ENCODE measurements at places on chromosomes 12 and 14.

DNA sequence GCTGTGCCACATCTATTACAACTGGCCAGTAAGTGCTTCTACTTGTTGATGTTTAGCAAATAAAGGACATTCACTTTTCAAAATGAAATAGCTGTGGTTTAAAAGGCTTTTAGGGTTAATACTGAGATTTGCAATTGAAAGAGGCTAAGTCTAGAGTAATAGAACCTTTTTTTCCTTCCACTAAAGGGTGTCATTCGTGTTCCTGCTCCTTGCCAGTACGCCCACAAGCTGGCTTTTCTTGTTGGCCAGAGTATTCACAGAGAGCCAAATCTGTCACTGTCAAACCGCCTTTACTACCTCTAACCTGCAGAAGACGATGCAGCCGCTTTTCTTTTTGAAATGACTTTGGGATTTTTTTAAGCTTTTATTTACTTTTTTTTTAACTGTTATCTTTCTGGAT, 33.6 kb downstream of the PIWIL1 start:
- no peak for DNase-seq

- DNase-seq, result no peak
These were observed 358.9 kb downstream of the NPAS3 start for GRCh38 chr14:33297565-33297964.

GRCh38 chr12:65419284-65420072, 141.0 kb downstream of the MSRB3 start:
- no peak for DNase-seq

DNA sequence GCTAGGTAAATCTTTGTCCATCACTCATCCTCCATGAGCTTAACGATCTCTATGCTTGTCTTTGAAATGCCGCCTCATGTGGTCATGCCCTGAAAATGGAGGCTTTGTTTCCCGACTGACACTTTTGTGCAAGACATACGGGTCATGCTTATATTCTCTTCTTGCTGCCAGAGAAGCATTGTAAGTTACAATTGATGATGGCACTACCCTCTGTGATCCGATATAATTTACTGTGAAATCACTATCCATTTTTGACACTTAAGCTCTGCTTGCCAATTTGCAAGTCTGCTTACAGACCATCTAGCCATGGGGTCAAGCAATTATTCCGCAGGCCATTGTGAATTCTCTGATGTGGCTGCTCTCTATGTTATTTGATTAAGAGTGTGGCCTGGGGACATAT, 650.0 kb downstream of the FLRT2 start:
- DNase-seq, result no peak

- no peak for DNase-seq
These were observed 53.6 kb downstream of the C12orf42 start for GRCh38 chr12:103442182-103442555.

DNA sequence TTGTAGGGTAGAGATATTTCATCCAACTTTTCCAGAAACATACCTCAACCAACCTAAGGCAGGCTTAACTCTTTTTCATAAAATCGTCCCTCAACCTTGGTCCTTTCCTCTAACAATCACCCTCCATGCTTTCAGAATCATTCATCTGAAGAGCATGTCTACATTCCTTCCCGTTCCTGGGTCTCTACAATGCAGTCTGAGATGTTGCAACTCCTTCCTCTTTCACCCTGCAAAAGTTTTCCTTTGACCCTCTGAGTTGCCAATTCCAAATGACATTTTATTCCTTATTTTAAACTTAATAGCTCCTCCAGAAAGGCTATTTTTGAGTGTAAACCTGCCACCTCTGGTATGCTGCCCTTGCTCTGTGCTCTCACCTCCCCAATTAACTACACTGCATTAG, 16.7 kb downstream of the SLC7A7 start:
- peak; percentile 26 for DNase-seq

DNA sequence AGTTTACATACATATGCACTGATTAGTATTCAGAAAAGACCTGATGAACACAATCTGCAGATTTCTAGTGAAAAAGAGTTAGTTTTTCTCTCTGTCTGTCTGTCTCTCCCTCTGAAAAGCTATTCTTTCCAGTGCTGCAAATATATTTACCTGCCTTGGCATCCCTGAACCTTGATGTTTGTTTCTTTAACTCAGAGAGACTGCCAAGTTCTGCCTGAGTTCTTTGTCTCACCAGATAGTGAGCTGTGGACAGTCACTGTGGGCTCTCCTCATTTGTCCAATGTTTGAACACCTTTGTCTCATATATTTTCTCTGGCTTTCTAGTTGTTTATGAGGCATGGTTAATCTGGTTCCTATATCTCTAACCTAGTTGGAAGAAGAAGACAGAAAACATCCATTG, 250.4 kb downstream of the SOX5 start:
- DNase-seq, result no peak

DNA sequence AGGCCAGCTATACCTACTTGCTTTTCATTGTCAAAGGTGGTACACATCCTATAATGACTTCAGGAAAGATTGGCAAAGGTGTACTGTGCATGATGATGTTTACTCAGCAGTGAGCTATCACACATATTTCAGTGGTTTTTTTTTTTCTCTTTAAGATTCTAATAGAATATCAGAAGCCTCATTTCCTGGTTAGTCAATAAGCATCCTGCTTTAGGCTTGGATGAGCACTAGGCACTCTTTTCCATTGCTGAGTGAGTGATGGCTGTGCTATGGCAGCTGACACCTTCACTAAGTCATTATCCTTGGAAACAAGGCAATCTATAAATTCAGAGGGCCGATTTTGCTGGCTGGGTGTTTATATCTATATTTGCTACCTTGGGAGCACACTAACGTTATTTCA, 161.1 kb upstream of the RASSF8 start:
- DNase-seq, result no peak

DNA sequence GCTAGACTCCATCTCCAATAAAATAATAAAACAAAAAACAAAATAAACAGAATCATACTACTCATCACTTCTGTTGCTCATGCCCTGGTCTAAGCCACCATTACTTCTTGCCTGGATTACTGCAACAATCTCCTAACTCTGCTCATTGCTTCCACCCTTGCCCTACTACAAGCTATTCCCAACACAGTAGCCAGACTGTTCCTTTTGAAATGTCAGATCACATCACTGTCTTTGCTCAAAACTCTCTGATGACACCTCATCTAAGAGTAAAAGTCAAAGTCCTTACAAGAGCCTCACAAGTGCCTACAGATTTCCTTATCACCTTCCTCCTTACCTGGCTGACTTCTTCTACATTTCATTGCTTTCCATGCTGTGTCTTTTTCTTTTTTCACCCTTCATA, 10.0 kb downstream of the FBXO33 start:
- no peak for DNase-seq

GRCh38 chr14:104146651-104147345, 8.4 kb downstream of the KIF26A start:
- no peak for DNase-seq

- no peak for DNase-seq
These were observed 2.2 kb downstream of the LRFN5 start for GRCh38 chr14:41608681-41609390.

DNA sequence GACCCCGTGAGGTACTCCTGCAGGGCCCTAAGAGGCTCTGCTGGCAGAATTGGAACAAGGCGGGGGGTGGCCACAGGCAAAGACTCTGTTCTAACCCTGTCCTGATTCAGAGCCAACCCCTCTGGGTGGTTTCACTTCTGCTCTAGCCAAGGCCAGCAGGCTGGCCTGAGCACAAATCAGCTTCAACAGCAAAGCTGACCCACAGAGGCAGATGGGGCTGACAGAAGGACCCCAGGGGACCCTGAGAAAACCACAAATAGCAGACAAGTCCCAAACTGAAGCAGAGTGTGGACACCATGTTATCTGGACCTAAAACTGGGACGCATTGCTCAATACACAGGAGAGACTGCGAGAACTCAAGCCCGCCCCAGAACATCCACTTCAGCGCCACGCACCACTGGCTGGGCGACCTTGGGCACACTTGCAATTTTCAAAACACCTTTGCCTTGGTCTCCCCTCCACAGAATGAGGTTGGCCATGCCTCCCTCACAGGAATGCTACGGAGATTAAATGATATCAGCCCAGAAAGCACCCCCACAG, 76.4 kb upstream of the DICER1 start:
- DNase-seq, result no peak

GRCh38 chr12:20748198-20748597, 53.1 kb downstream of the SLCO1C1 start:
- DNase-seq, result no peak

- DNase-seq, result no peak
These were observed 17.8 kb downstream of the EFCAB11 start for GRCh38 chr14:89936654-89937185.

DNA sequence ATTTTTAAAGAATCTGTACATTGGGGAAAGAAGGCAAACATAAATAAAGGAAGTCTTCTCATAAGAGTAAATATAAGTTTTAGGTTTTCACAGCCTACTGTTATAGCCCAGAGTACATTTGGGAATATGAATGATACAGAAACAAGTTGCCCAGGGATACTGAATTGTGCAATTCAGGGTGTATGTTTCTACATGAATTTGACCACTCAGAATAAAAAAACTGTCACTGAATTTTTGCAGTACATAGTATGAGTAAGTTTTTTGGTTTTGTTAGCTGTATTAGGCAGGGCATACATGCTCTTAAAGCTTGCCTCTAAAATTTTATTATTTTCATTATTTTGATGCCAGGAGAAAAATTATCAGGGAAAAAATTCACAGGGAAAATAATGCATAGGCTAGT, 6.6 kb upstream of the PCNX4 start:
- no peak for DNase-seq

DNA sequence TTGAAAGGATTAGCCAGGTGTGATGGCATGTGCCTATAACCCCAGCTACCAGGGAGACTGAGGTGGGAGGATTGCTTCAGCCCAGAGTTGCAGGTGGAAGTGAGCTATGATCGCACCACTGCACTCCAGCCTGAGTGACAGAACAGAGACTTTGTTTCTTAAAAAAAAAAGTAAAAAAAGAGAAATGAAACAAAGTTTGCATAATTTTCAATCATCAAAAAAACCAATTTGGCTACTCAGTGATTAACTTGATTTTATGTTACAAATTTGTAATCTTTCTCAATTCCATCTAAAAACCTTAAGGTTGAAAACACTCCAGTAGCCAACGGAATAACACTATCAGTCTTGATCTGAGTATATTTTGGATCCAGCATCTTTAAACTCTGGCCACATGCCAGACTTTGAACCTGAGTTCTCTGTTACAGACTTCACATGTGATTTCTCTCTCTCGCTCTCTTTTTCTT, 12.6 kb upstream of the DENND5B start:
- no peak for DNase-seq

GRCh38 chr14:103535081-103535890, 6.3 kb downstream of the TRMT61A start:
- no peak for DNase-seq

GRCh38 chr12:121420109-121420508, 20.2 kb downstream of the RNF34 start:
- no peak for DNase-seq

- no peak for DNase-seq
These were observed 202.9 kb upstream of the CDKN3 start for GRCh38 chr14:54193871-54194270.

GRCh38 chr12:94405413-94406116, 54.1 kb downstream of the CEP83 start:
- no peak for DNase-seq

GRCh38 chr12:66776974-66777373, 98.1 kb upstream of the GRIP1 start:
- no peak for DNase-seq

DNA sequence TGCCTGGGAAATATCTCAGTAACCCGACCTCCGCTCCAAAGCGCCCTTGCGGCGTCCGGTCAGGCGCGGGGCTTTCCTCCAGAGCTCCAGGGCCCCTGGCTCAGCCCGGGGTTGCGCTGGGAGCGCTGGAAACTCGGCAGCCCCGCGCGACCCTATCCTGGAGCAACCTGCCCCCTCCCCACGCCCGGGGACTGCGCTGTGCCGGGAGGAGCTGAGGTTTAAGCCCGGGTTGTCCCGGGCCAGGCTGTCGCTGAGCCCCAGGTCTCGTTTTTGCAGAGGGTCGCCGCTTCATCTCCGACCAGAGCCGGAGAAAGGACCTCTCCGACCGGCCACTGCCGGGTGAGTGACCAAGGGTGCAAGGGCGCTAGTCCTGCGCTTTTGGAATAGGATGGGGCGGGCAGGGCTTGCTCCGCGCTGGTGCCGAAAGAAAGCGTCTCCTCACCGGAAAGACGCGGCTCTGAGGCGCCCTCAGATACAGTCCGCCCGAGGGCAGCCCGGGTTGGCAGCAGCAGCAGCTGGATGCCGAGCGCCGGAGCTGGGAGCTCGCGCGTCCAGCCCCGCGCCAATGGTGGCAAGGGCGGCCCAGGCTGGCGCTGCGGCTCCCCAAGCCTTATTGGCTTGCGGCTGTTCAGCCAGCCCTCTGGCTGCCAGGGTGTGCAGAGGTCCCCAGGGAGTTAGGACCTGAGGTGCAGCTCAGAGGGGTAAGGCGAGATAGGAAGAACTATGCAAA, 1.5 kb downstream of the SPX start:
- peak; percentile 53 for DNase-seq

DNA sequence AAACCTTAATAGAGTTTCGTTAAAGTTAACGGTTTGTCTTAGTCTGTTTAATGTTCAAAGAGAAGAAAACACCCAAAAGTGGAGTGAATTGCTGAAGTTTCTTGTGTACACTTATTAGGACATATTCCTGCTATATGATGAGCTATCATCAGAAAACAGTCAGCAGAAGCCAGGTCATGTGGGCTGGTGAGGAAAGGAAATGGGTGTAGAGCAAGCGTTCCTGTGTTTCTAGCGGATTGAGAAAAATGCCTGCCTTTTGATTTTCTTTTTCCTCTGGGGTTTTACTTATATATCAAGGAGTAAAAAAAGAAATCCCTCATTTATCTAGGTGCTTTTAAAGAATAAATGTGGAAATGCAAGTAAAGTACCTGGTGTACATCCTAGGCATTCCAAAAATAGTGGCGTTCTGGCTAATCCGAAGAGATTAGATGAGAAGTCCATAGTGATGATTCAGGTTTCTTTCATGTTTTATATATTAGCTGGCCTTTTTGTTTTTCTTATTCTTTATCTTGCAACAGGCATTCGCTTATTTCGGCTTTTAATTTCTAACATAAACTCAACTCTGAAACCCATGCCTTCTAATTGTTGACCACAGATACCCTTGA, 50.7 kb downstream of the FLRT2 start:
- DNase-seq, result no peak

GRCh38 chr12:47085815-47086252, 6.1 kb upstream of the AMIGO2 start:
- peak; percentile 73 for DNase-seq
